ENCODE measurements at places on chromosomes 6 and 20.

GRCh38 chr6:56604186-56604585 is 38.5 kb downstream of the DST start:
- no peak for DNase-seq

DNA sequence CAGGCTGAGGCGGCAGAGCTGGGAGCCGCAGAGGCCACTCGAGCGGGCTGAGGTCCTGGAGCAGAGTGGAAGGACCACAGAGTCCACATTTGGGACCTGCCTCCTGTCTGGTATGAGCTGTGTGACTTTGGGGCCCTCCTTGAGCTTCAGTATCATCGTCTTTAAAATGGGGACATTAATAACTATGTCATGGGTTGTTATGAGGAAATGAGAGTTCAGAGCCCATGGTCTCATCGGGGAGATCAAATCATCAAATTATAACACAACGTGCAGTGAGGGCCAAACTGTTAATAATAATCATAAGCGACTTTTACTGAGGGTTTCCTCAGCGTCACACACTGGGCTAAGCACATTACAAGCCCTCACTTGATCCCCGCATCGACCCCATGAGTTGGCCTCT is 49.9 kb upstream of the CCDC167 start:
- no peak for DNase-seq

GRCh38 chr6:108793516-108794251 is 54.5 kb upstream of the ARMC2 start:
- no peak for DNase-seq

DNA sequence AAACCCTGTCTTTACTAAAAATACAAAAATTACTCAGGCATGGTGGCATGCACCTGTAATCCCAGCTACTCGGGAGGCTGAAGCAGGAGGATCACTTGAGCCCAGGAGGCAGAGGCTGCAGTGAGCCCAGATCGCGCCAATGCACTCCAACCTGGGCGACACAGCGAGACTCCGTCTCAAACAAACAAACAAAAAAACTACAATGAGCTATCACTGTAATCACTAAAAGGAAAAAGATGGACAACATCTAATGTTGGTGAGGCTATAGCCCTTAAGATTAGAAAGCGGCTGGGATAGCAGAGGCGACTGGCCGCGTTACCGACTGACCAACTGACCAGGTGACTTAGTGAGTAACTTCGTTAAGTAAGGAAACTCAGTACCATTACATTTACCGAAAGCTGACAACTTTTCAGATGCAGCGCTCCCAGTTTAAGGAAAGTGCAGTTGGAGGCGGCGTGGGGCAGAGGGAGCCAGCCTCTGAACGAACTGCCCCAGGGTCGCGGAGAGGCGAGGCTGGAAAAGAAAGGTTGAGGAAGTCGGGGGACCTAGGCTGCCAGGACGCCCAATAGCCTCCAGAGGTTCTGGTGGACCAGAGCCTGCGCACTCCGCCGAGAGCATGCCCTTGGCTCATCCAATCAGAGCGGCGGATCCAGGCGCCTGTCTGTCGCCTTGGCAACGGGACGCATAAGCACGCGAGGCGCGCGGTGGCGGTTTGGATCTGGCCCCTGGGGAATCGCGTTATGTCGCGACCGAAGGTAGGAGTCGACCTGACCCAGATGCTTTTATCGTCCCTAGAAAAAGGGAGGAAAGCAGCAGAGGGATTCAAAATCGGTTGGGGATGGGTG is 8.9 kb downstream of the TTLL9 start:
- peak; percentile 91 for DNase-seq

DNA sequence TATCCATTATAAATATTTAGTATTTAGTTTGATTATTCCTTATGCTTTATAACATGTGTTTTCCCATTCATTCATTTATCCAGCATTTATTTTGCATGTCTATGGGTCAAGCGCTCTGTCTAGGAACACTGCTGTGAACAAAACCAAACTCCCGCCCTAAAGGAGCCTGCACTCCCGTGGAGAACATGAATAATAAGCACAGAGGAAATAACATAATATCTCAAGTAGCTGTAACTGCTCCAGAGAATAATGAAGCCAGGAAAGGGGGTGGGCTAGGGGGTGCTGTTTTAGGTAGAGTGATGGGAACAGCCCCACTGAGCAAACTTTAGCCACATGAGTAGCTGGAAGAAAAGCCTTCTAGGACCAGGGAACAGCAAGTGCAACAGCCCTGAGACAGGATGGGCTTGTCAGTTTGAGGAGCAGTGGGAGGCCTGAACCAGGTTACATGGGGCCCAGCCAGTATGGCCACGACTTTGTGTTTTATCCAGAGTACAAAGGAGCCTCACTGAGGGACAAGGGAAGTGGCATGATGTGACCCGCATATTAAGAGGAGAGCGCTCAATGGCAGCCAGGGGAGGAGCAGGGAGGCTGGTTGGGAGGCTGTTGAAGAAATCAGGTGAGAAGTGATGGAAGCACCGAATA is 24.4 kb upstream of the PRND start:
- DNase-seq, result no peak

- no peak for DNase-seq
These were observed 40.4 kb upstream of the PRELID3B start for GRCh38 chr20:59082981-59083380.

GRCh38 chr20:47361057-47361915 is 4.8 kb upstream of the ZMYND8 start:
- no peak for DNase-seq

GRCh38 chr6:73579851-73580246 is 59.0 kb upstream of the EEF1A1 start:
- peak; percentile 47 for DNase-seq

GRCh38 chr6:27532820-27533538 is 60.1 kb upstream of the ZNF184 start:
- no peak for DNase-seq

Data from GOT3 (cell line).